Smooth muscle cell of bladder (primary cell): ENCODE measurements at places on chromosomes 3 and 15. TPM values are rescaled to one million over a fixed set of nuclear protein-coding genes. Genes with fewer than 3 reads are reported as not detected.

The ANKRD63 gene
- total RNA-seq = not detected in 2 replicates

The RASGRP1 gene
- total RNA-seq = 0.37 and 0.43 TPM in 2 replicates

The ARNT2 gene
- 5.5 and 7.0 TPM in 2 replicates for total RNA-seq

The TGM5 gene
- total RNA-seq = not detected in 2 replicates

The CLDN11 gene
- total RNA-seq = 563 and 624 TPM in 2 replicates

The TLR9 gene
- total RNA-seq = under 0.01 TPM in 1 of 2 replicates, not detected in the other

The POLQ gene
- total RNA-seq = 1.8 and 2.4 TPM in 2 replicates

The NUDT16 gene
- 10.8 and 12.9 TPM in 2 replicates for total RNA-seq

The TRIM42 gene
- not detected in 2 replicates for total RNA-seq

The WDR93 gene
- under 0.01 and 0.14 TPM in 2 replicates for total RNA-seq

The SLC12A1 gene
- not detected in 2 replicates for total RNA-seq

The GOLGA8K gene
- 0.09 TPM in 1 of 2 replicates, not detected in the other for total RNA-seq

The LYSMD2 gene
- 5.1 and 5.3 TPM in 2 replicates for total RNA-seq

The FMN1 gene
- 0.43 and 1.0 TPM in 2 replicates for total RNA-seq

The ACTRT3 gene
- 3.7 and 4.4 TPM in 2 replicates for total RNA-seq

The ACKR2 gene
- total RNA-seq = 0.09 and 0.28 TPM in 2 replicates

The GATA2 gene
- 1.4 and 1.8 TPM in 2 replicates for total RNA-seq

The EFHB gene
- total RNA-seq = 0.18 and 0.28 TPM in 2 replicates

The RAP2B gene
- 13.7 and 17.7 TPM in 2 replicates for total RNA-seq

The ILDR1 gene
- total RNA-seq = not detected in 2 replicates

The NRROS gene
- total RNA-seq = 0.28 and 0.46 TPM in 2 replicates

The CLPX gene
- 42.8 and 46.5 TPM in 2 replicates for total RNA-seq

The ALDH1A3 gene
- total RNA-seq = 51.5 and 143 TPM in 2 replicates

The TMEM108 gene
- not detected in 2 replicates for total RNA-seq

The COL8A1 gene
- total RNA-seq = 148 and 185 TPM in 2 replicates

The C3orf22 gene
- total RNA-seq = not detected in 2 replicates

The GXYLT2 gene
- total RNA-seq = 34.8 and 36.1 TPM in 2 replicates

The CCR4 gene
- total RNA-seq = under 0.01 and 0.09 TPM in 2 replicates

The GUCA1C gene
- total RNA-seq = not detected in 2 replicates

The ST3GAL6 gene
- 4.8 and 15.6 TPM in 2 replicates for total RNA-seq

The GAP43 gene
- total RNA-seq = 0.14 and 0.28 TPM in 2 replicates

The SLCO3A1 gene
- total RNA-seq = 3.8 and 5.7 TPM in 2 replicates

The SLC28A2 gene
- total RNA-seq = under 0.01 TPM in 1 of 2 replicates, not detected in the other

The BFSP2 gene
- not detected in 2 replicates for total RNA-seq

The PAQR5 gene
- total RNA-seq = 9.6 and 21.9 TPM in 2 replicates
